ENCODE measurements at places on chromosomes 13 and 19.

DNA sequence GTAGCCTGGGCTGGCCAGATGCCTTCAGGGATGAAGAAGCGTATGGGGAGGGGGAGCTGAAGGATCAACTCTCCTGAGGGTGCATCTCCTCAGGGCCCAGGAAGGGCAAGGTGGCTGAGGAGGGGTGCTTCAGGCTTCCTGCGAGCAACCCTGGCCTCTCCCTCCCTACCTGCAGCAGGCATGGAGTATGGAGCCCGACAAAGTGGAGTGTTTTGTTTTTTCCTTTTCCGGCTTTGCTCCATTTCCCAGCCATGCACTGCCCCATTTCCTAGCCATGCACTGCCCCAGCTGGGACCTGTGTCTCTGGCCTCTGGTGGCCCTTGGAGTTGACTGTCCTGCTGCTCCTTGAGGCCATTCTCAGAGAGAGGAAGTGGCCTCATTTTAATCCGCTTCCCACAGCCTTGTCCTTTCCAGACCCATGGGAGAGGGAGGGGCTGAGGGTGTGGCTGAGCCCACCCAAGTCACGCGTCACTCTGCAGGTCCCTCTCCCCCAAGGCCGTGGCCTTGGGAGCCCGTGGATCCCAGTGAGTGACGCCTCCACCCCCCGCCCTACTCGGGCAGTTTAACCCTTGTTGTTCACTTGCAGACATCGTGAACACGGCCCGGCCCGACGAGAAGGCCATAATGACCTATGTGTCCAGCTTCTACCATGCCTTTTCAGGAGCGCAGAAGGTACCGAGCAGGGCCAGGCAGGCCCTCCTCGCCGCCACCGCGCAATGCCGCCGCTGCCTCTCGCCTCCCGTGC, 34.4 kb downstream of the CAPN12 start:
- no peak for DNase-seq

DNA sequence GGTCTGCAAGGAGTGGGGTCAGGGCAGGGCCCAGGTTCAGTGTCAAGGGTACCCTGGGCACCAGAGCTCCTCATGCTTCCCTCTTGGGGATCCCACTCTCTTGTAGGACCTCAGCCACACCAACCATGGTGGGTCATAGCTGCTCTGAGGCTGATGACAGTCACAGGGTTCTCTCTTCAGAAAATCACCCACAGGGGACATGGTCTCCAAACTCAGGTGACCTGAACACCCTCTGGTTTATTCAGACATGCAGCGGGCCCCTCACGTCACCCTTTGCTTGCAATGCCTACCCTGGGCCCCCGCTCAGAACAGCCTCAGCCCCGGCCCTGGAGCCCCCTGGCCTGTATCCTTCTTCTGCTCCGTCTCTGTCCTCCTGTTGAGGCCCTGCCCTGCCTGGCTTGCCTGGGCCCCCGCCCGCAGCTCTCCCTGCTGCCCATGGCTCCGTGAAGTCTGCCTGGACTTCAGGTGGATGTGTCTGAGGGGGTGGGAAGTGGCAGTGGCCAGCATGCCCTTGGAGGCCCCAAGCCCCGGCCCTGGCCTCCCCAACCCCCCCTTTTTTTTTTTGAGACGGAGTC, 20.4 kb downstream of the CHERP start:
- no peak for DNase-seq

DNA sequence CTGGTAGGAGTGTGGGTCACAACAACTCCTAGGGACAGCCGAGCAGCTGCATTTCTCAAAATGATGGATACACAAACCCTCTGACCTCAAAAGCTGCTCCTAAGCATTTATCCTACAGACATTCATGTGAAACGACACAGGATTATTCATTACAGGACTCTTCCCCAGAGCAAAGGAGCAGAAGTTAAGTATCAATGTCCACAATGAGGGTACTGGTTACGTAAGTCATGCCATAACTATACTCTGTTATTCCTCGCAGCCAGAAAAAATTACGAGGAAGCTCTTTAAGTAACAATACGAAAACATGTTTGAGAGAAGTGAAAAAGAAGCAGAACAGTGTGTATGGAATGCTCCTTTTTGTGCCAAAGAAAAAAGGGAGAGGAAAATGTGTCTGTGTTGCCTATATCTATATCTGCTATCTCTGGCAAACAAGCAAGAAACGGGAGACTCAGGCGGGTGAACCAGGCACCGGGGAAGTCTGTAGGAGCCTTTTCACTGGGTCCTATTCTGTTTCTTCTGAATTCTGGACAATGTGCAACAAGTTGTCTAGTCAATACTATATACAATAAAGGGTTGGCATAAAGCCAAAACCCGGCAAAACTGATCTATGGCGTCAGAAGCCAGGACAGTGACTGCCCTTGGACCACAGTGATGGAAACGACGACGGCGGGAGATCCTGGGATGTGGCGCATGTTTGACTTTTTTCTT, 1.3 kb downstream of the ISOC2 start:
- DNase-seq: no peak

DNA sequence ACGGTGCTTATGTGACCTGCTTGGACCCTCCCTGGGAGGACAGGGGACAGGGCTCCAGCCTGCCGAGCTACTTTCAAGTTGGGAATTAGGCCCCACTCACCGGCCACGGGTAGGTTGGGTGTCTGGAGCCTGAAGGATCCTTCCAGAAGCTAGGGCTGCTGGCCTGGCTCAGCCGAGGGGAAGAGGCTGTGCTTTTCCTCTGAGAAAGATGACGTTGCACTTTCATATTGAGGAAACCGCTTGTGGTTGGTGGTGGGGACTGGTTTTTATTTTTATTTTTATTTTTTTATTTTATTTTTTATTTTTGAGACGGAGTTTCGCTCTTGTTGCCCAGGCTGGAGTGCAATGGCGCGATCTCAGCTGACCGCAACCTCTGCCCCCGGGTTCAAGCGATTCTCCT, at the start of gene TMEM150B:
Gene TMEM150B (minus strand): TSS at position 170 of the 400 bp plus-strand sequence. CDS start 4,305 bp downstream, outside the sequence.
- DNase-seq: no peak

DNA sequence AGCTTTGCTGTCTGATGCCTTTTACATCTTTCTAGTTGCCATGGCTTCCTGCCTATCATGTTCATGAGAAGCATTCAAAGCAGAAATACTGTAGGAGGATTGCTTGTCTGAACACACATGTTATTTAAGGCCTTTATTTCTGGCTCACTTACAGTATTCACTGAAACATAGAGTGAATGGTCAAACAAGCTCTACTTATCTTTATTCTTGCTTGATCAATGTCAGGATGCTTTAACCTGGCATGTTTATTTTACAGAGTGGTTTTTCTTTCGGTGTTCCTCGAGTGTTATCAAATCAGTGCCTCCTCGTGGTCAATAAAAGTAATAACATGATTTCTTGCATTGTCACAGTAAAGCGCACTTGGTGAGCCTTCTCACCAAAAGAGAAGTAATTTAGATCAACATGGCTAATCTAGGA, 73.5 kb upstream of the PCDH17 start:
- no peak for DNase-seq

Measured in SHP77 treated with DMSO at 0.1 percent for 48 hours (cell line).